ENCODE measurements at places on chromosomes 13 and 19.
A peak's percentile ranks its signal among the peaks of the same experiment; 100 is the strongest.

- no peak for DNase-seq
These were observed 422 bp upstream of the MTUS2 start for GRCh38 chr13:28819735-28820098.

DNA sequence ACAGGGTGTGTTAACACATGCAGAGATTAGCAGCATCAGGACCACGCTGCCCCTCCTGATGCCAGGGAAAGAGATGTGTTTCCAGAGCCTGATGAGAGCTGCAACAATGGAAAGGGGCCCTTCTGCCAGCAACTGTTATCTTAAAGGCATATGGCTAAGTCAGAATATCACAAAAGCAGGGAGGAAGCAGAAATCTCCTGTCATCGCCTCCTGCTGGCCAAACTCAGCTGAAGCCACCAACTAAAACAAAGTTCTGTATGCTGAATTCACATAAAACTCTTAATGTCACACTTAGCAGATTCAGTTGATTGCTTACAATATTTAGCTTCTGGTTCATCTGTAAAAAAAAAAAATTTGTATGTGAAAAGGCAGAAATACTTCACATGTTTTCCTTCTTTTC is 178.2 kb downstream of the GPC5 start:
- DNase-seq: no peak

- DNase-seq: no peak
These were observed 6.7 kb downstream of the ZNF317 start for GRCh38 chr19:9146882-9147281.

GRCh38 chr13:72637561-72637960 is 89.9 kb downstream of the MZT1 start:
- no peak for DNase-seq

DNA sequence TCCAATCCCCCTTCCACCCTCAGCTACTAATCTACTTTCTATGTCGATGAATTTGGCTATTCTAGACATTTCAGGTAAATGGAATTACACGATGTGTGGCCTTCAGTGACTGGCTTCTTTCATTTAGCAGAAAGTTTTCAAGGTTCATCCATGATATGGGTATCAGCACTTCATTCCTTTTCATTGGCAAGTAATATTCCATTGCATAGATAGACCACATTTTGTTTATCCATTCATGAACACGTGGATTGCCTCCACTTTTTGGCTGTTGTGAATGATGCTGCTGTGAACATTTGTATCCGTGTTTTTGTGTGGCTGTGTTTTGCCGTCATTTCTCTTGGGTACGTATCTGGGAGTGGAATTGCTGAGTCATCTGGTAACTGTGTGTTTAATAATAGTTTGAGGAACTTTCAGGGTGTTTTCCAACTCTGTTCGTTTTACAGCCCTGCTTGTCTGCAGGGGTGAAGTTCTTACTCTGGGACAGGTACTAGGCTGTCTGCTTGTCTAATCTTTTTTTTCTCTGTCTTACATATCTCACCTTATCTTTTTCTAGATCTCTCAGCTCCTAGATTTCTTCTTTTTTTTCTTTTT is 32.5 kb downstream of the MARK4 start:
- DNase-seq: no peak

DNA sequence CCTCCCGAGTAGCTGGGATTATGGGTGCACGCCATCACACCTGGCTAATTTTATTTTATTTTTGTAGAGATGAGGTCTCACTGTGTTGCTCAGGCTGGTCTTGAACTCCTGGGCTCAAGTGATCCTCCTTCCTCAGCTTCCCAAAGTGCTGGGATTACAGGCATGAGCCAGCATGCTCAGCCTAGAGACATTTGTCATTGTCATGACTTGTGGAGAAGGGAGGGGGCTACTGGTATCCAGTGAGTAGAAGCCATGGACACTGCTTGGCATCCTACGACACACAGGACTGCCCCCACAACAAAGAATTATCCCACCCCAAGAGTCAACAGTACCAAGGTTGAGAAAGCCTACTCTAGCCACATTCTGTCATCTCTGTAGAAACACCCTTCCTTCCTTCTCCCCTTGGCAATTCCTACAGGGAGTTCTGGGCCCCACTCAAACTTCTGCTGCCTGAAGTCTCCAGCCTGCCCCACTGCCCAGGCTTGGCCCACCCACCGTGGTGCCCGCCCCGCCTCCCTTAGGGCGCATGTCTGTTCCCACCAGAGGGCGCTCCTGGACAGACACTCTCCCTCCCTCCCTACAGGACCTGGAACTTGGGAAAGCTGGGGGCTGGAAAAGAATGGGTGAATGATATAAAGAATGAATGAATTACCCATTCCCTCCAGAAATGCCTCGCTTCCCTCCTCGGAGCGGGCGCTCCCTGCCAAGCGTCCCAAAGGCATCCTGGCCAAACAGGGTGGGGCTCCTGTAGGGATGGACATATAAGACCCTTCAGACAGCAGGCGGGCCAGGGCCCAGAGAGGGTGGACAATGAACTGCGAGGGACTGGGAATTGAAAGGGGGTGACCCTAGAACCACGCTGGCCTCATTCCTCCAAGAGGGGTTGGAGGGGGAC is 5.5 kb upstream of the EMP3 start:
- DNase-seq: peak; percentile 96

DNA sequence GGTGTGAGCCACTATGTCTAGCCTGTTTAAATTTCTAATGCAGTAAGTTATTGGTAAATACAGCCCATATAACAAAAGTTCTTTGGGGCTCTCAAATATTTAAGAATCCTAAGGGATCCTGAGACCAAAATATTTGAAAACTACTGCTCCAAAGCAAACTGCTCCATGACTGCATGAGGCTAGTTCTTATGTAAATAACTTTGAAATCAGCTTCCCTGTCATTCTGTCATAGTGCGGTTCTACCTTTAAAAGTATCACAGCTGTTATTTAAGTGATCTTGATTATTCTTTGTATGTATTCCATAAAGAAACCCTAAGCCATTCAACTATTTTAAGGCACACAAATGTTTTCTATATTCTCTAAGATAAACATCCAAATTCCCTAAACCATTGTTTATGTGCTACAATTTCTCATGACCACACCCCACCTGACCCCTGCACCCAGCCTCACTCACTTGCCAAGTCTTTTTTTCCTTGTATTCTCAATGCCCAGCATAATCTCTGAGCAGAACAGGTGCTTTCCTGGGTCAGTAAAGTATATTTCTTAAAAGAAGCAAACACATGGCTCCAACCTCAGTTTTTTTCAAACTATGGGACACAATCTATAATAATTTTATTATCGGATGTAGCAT is 146.6 kb downstream of the RNF17 start:
- DNase-seq: no peak

DNA sequence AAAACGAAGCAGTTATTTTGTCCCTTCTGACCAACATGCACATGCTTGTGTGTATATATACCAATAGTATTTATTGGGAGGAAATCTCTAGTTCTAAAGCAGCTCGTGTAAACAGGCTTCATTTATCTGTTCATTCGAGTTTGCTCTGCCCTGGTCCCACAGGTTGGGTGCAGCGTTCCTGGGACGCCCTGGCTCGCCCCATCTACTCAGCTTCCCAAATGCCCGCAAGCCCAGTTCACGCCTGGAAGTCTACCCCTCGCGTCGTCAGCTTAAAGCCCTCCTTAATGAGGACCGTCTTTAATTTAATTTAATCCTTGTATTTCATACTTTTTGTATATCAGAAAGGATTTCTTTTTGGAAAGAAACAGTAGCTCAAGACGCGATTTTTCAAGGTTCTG is 604 bp downstream of the THSD1 start:
- DNase-seq: no peak

- no peak for DNase-seq
These were observed 556.3 kb upstream of the ARGLU1 start for GRCh38 chr13:107124129-107124718.

DNA sequence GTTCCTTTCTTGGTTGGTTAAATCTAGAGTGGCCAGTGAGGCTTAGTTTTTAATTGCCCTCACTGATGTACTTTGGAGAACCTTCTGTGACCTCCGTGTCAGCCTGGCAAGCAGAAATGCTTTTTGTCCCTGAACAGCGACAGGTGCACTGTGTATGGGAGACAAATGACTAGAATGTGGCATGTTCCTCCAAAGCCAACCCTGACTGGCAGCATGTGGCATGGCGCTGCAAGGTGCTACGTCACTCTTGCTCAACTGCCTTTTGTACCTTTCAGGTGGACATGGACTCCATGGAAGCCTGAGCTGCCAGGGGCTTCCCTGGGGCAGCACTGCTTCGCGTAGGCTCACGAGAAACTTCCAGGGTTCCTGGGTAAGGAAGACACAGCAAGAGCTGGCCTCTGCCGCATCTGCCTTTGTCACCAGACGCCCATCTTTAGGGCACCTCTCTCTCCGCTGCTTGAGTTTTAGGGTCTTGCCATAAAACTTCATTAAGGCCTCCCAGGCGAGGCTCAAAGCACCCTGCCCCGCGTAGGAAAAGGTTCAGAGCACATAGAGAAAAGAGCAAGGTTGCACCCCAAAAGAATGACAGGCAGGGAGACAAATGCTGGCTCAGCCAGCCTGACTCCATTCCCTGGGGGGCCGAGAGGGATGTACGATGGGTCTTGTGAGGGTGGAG is 167.1 kb upstream of the SOX1 start:
- DNase-seq: no peak

- no peak for DNase-seq
These were observed 1.6 kb downstream of the DACT3 start for GRCh38 chr19:46659151-46660007.

GRCh38 chr19:55433292-55433691 is 9.8 kb downstream of the SHISA7 start:
- no peak for DNase-seq

DNA sequence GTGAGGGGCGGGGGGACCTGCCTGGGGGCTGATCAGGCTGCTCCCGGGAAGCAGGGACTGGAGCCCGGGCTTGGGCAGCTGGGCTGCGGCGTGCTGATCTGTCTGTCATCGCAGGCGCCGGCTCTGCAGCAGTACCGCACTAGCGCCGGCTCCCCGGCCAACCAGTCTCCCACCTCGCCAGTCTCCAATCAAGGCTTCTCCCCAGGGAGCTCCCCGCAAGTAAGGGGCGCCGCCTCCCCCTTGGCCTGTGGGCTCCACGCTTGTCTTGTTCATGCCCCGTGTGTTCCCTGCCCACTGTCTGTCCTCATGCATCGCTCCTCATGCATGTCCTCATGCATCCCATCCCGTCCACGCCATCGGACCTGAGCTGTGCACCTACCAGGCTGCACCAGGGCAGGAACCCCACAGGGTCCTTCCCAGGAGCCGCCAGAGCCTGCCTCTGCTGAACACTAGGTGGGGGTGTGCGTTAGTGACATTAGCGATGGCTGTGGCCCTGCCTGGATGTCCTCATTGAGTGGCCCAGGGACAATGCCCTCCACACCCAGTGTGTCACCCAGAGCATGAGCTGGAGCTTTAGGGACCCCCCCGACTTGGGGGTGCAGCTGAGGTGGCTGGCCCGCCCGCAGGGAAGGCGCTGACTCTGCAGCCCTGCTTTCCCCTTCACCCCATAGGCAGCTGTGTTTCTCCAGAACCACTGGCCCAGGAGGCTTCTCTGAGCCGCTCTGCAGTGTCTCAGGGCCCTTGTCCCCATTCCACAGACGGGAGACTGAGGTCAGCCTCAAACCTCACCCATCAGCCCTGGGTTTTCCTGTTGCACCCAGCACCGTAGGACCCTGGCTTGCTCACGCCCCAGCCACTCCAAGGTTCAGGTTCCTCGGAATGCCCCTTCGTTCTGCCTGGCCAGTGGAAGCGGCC is 19.5 kb downstream of the COMP start:
- no peak for DNase-seq

GRCh38 chr13:21686751-21687391 is 16.0 kb downstream of the FGF9 start:
- no peak for DNase-seq

DNA sequence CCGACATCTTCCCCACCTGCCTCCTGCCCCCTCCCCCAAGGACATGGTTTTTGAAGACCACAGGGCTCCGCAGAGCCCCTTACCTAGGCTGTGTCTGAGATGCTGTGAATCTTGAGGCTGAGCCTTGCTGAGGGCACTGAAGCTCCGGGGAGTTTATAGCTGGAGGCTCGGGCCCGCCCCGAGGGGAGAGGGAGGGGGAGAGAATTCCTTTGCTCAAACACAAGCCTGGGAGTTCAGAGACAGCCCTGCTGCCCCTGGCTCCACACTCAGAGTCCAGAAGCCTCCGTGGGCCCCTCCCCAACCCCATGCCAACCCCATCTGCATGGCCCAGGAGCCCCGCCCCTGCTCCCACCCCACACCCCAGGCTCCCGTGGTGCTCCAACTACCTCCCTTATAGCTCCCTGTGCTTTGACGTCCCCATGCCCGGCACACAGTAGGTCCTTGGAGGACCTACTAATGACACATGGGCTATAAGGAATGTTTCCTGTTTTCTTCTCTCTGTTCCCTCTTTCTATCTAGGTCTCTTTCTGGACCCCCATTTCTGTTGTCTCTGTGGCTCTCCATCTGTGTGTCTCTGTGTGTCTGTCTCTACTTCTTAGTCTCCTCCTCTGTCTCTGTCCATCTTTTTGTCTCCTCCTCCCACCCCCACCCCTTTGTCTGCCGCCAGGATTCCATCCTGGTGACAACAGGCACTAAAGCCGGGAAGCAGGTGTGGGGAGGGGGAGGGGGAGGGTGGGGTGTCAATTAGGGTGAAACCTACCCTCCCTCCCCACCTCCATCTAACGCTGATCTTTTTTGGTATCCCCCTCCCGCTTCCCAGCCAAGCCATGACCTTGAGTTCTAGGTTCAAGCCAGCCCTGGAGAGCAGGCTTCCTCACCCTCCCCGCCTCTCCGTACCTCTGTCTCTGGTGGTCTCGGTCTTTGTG is at the start of gene TNNT1:
TSS of gene TNNT1 (minus strand) at position 129 of the 926 bp plus-strand sequence. CDS start 2,049 bp downstream, outside the sequence.
- no peak for DNase-seq

DNA sequence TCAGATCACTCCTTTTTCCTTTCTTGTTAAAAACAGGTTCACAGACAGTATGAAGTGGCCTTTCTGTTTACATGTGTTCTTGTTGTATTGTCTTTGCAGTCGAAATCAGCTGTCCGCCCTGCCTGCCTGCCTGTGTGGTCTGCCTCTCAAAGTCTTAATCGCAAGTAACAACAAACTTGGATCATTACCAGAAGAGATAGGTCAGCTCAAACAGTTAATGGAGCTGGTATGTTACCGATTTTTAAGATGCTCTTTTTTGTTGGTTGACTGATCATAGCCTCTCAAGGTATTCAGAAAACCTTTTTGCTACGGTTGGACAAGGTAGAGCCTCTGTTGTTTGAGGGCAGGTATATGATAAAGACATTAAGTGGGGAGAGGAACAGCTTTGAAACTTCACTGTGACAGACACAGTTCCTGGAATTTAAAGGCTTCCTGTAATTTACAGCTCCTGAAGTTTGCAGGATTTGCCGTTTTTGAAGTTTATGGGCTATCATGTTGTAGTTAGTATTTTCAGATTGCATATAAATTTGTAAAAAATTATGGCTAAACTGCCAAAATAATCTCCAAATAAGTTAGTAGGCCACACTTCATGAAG is 116.1 kb downstream of the LRCH1 start:
- DNase-seq: no peak

GRCh38 chr13:77691871-77692270 is 5.6 kb upstream of the SLAIN1 start:
- DNase-seq: no peak

All from omental fat pad (tissue), 4 donors.